ENCODE measurements at places on chromosomes 7 and 10.

- DNase-seq: peak; percentile 78
These were observed 4.4 kb upstream of the CCL26 start for GRCh38 chr7:75776295-75776971.

DNA sequence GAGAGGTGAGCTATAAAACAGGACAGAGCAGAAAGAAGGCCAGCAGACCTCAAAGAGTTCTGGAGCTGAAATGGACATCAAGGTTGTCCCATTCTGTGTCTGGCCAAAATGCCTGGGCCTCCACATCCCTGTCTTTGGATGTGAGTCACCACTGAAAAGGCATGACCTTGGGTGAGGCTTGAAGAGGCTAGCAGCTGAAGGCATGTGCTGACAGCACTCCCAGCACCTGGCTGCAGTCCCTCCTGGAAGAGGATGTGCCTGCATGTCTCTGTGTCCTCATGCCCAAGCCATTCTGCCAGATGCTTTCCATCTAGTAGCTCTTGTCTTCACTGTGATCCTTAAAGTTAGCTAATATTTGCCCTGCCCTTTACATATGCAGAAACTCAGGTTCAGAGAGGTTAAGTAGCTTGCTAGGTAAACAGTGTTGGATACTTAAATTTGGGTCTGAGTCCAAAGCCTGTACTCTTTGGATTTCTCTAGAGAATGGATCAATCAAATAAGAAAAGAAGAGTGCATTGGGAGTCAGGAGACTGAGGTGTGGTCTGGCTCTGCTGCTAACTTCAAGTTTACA lies 35.8 kb downstream of the HECW1 start:
- peak; percentile 41 for DNase-seq

- DNase-seq: no peak
These were observed 889.3 kb upstream of the CELF2 start for GRCh38 chr10:10128387-10128786.

GRCh38 chr10:14822879-14823755 lies 14.7 kb downstream of the CDNF start:
- peak; percentile 66 for DNase-seq

GRCh38 chr7:111593343-111593742 lies 31.1 kb upstream of the IMMP2L start:
- no peak for DNase-seq

- DNase-seq: no peak
These were observed 19.3 kb downstream of the FRMD4A start for GRCh38 chr10:14311206-14311957.

DNA sequence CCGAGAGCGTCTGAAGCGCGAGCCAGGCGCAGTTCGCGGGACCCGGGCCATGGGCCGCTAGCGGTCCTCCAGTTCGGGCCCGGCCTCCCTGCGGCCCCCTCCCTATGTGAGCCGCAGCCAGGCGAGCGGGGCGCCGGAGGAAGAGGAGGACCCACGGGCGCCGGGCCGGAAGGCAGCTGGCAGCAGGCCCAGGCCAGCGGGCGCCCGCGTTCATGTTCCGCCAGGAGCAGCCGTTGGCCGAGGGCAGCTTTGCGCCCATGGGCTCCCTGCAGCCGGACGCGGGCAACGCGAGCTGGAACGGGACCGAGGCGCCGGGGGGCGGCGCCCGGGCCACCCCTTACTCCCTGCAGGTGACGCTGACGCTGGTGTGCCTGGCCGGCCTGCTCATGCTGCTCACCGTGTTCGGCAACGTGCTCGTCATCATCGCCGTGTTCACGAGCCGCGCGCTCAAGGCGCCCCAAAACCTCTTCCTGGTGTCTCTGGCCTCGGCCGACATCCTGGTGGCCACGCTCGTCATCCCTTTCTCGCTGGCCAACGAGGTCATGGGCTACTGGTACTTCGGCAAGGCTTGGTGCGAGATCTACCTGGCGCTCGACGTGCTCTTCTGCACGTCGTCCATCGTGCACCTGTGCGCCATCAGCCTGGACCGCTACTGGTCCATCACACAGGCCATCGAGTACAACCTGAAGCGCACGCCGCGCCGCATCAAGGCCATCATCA lies 1.1 kb downstream of the ADRA2A start:
- peak; percentile 34 for DNase-seq

- no peak for DNase-seq
These were observed 36.9 kb upstream of the KMT2E start for GRCh38 chr7:104976966-104977636.

- no peak for DNase-seq
These were observed 12.5 kb upstream of the PALS2 start for GRCh38 chr7:24560772-24561171.

DNA sequence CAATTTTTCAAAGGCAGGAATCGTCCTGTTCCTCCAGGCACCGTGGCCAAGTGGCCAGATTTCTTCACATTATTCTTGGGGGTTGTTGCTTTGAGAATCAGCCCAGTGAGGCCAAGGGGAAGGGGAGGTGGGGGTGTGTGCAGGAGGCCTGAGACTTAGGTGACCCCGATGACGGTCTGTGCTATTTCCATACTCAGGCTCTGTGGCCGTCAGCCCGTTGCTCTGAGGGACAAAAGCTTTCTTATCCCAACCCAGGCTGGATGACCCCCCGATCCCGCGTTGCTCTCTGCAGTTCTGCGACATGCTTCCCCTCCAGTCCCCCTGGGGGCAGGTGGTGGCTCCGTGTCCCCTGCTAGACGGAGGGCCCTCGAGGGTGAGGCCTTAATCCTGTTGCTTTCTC lies 14.2 kb downstream of the DOCK1 start:
- DNase-seq: no peak

DNA sequence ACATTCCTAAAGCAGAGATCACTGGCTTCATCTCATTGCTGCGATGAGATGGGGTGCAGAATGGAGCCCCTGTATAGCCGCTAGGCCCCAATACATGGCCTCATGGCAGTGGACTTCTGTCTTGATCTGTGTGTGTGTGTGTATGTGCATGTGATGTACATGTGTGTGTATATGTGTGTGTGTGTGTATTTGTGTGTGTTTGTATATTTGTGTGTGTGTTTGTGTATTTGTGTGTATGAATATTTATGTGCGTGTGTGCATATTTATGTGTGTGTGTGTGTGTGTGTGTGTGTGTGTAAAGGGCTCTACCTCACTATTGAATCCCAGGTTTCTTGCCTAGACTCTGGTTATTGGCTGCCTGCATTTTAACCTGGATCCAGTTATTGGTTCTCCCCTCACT lies 958.2 kb downstream of the GRID1 start:
- DNase-seq: no peak

- DNase-seq: no peak
These were observed 103.0 kb upstream of the LSM8 start for GRCh38 chr7:118080947-118081346.

DNA sequence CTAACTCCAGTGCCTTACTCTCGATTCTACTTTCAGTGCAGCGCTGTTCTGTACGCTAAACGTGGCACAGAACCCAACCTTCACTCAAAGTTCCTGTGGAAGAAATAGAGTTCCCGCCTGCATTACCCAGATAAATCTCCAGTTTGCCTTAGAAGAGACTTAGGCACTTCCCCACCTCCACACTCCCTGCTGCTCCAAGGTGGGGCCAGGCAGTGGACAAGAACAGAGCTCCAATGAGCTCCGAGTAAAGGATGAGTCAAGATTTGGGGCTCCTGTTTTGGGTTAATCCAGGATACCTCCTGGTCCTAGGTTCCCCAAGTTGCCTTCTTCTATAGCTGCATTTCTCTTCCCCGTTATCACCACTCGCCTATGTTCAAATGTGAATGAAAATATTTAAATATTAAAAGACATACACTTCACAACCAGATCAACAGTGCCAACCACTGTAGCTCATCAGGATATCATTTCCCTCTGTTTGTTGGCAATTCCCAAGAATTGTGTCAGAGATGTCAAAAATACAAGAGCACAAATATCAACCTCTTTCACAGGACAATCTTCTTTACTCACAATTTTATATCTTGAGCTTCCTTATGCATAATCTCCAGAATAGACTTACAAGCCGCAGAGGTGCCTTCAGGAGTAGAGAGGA lies 48.0 kb downstream of the MALSU1 start:
- no peak for DNase-seq

DNA sequence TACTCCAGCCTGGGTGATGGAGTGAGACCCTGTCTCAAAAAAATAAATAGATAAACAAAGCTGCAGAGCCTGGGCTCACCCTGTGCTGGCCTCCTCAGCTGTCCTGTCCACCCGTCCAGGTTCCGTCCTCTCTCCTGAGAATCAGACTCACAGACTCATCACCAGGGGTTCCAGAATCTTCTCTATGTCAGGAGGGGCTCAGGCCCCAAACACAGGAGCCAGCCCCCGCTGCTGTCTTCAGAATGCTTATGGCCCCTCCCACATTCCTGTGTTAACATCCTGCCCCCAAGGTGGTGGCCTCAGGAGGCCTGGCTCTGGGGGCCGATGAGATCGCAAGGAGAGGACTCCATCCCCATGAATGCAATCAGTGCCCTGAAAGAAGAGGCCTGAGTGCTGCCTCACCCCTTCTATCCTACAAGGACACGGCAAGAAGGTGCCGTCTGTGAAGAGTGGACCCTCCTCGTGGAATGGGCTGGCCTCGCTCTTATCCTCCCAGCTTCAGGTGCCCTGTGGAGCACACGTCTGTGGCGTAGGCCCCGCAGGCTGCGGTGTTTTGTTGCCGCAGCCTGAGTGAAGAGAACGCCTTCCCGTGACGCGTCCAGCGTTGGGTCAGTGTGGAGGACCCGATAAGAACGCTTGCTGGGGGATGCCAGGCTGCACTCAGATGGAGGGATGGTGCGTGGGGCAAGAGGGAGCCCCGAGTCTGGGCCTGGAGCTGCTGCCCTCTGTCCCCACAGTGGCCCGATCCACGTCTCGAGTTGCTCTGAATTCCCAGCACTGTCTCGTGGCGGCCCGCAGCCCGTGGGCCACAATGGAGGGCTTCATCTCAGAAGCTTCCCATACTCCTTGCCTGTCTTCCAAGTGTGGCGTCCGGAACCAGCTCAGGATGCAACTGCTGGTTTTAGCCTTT lies 77.1 kb downstream of the INPP5A start:
- DNase-seq: no peak

GRCh38 chr7:14048889-14049288 lies 59.4 kb upstream of the ETV1 start:
- DNase-seq: no peak

DNA sequence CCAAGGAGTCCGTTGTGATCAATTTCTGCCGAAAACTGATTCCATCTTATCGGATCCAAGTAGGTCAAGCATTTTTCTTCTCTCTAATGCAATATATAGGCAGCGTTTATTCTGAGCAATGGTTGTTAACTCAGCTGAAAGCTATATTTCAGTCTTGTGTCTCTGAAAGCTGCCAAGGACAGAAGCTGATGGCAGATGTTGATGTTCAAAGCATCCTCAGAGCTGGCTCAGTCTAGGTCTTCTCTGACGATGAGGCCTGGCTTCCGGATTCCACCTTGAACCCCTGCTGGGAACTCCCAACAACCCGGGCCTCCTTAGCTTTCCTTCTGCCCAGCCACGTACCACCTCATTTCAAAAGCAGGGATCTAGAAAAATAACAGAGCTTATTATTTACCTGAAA lies 863.6 kb downstream of the NRG3 start:
- DNase-seq: no peak

DNA sequence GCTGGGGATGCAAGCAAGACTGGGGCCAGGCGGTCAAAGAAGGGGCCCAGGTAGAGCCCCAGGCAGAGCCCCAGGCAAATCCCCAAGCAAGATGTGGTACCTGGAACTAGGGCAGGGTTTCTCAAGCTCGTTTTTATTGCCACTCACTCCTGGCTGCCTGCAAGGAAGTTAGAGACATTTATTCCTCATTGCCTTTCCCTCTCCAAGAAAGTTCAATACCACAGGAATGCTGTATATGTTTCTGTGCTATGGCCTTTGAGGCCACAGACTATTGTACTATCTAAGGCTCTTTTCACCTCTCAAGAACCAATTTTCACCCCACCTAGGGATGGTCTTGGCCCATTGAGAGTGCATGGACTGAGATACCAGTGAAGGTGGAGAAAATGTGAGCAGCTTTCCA lies 71.3 kb downstream of the TACC2 start:
- DNase-seq: no peak

DNA sequence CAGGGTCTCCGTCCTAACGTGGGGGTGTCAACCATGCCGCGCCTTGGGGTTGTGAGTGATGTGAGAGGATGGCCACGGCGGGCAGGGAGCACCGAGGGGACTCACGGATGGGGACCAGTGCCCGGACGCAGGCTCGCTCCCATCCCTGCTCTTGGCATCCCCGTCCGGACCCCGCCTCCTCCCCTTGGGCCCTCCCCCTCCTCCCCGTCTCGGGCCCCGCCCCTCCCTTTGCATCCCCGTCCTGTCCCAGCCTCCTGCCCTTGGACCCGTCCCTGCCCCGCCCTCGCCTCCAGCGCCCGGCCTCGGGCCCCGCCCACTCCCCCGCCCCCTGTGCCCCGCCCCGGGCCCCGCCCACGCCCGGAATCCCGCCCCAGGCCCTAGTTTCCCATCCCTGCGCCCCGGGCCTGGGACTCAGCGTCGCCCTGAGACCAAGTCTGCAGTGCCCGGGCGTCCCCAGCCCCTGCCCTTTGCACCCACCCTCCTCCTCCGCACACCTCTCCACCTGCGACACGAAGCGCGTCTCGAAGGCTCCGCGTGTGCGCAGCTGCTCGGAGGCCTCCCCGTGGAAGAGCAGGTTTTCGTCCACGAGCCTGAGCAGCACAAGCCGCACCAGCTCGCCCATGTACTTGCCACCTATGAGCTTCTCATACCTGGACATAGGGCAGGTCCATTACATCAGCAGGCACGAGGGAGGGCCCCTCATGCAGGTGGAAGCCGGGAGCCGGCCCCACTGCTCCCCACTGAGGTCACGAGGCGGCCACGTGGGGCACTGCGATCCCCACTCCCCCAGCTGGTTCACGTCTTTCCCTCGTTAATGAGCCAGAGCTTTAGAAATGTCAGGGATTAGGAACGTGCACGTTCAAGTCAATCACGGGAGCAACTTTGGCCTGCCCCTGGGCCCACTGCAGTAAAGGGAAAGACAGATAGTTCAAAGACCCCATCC lies 5.1 kb upstream of the MYL7 start:
- peak; percentile 93 for DNase-seq

Measured in AG08395 (cell line).